ENCODE measurements at places on chromosomes 7 and 10.

GRCh38 chr7:24372961-24373955, 89.3 kb downstream of the NPY start:
- DNase-seq, result no peak

DNA sequence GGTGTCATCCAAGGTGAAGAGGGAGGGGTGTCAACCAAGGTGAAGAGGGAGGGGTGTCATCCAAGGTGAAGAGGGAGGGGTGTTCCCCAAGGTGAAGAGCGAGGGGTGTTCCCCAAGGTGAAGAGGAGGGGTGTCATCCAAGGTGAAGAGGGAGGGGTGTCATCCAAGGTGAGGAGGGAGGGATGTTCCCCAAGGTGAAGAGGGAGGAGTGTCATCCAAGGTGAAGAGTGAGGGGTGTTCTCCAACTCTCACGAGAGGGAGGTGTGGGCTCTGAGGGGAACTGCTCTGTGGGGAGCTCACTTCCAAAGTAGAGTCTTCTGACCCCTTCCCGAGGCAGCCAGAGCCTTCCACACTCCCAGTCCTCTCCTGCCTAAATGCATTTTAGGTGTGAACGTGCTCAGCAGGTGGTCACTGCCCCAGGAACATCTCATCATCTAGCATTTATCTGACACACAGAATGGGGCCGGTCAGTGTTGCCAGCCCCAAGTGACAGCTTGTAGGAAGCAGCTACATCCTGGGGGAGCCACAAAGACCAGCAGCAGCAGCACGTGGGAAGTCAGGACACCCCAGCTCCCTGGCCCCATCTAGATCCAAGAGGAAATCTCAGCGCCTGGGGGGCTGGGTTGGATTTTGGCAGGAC, 323.8 kb downstream of the GLRX3 start:
- no peak for DNase-seq

- DNase-seq, result no peak
Observed at GRCh38 chr7:42214060-42214679, 22.8 kb downstream of the GLI3 start.

DNA sequence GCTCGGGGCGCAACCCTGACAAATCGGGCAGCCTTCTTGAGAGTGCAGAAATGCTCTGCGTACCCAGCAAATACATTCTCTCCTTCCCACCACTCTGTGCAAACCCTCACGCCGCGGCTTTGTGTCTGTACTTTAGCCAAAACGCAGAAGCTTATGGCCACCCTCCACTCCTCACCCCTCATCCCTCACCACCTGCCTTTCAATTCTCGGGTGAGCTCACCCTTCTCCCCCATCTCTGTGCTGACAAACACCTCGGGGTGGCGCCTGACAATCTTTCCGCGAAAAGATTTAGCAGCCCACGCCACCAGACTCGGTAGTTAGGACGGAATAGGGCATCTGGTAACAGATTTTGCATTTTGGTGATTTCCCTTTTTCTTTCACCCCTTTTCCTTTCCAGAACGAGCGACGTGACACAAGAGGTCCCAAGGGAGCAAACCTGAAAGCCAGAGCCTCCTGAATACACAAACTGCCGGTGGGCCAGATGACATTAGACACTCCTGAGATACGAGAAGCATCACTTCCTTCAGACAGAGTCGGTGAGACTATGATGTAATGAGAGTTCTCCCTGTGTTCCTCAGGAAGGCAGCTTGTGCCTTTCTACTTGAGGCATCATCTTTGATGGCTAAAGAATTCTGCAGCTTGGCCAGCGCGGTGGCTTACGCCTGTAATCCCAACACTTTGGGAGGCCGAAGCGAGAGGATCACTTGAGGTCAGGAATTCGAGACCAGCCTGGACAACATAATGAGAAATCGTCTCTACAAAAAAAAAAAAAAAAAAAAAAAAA, 671 bp upstream of the ATAD1 start:
- no peak for DNase-seq

DNA sequence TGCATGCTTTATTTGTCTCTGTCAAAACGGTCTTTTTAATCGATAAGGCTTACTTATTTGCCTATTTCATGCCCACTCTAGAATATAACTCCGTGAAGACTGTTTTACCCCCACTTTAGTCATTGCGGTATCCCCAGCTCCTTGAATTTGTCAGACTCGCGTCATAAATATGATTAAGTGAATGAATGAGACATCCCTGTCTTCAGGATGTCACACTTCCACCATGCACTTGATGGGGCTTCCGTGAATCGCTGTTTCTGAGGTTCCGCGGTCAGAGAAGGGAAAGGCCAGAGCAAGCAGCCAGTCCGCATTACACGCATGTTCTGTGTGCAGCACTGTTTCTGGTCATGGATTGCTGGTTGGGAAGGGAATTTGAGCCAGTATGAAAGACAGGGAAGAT, 138.8 kb downstream of the CELF2 start:
- DNase-seq, result no peak

DNA sequence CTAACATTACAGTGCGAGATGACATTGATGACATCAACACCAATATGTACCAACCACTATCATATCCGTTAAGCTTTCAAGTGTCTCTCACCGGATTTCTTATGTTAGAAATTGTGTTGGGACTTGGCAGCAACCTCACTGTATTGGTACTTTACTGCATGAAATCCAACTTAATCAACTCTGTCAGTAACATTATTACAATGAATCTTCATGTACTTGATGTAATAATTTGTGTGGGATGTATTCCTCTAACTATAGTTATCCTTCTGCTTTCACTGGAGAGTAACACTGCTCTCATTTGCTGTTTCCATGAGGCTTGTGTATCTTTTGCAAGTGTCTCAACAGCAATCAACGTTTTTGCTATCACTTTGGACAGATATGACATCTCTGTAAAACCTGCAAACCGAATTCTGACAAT, 4.3 kb downstream of the GPR22 start:
- no peak for DNase-seq

DNA sequence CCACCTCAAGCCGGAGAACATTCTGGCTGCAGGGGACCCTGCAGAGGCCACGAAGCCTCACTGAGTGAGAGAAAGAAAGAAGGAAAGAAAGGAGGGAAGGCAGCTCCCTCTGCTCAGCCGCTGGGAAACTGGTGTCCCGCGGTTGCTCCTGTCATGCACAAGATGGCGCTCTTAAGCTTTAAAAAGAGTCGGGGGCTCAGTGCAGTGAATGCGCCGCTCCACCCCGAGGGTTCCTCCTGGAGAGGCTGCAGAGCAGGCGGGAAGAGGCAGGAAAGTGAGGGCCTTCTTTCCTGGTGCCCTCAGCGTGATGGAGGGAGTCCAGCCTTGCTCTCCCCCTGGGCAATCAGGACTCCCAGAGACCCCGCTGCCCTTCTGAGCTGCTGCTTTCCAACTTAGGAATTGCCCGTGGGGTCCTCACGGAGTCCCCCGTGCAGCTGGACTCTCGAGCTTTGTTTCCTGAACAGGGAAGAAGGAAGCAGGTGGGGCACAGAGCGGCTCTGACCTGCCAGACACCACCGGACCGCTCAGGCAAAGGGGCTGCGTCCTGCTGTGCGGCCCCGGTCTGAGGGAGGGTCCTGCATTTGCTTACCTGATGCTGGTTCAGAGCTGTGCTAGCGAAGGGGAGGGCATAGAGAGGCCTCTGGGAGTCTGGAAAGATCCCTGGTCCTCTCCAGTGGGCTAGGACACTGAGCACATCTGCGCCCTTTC, 141.9 kb upstream of the MKI67 start:
- DNase-seq, result no peak
